ENCODE measurements at places on chromosomes 4 and X.

- DNase-seq, result no peak
These were observed 25.2 kb downstream of the ARX start for GRCh38 chrX:24990535-24990934.

DNA sequence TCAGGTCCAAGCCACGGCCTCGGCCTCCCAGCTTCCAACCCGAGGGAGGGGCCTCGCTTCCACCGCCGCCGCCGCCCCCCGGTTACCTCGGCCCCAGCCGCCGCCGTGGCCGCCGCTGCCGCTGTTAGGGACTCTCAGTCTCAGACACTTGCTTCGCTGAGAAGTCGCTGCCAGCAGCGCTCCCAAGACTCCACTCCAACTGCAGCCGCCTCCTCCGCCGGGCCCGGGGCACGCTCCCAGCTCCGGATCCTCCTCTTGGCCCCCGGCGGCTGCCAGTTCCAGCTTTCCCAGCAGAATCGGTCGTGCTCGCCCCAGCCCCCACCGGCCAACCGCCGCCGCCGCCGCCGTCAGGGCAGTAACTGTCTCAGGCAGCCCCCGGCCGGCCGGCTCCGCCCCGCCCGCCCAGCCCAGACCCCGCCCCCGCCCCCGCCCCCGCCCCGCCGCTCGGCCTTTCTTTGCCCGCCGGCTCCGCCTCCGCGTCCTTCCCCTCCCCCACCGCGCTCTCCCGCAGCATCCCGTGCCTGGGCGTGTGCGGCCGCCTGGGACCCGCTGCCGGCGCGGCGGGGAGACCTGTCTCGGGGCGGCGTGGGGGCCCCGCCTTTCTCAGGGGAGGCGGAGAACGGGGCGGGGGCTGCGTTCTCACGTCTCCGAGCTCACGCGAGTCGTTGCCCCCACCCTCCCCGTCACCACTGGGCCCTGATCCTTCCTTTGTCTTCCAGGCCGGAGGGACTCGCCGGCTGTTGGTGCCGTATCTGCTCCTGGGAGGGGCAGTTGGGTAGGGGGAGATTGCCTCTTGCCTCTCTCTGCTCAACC, at the start of gene ANKRD50:
Gene ANKRD50 (minus strand): TSS at position 361 of the 813 bp plus-strand sequence. CDS start 2,221 bp downstream, outside the sequence.
- DNase-seq, result peak; percentile 46

DNA sequence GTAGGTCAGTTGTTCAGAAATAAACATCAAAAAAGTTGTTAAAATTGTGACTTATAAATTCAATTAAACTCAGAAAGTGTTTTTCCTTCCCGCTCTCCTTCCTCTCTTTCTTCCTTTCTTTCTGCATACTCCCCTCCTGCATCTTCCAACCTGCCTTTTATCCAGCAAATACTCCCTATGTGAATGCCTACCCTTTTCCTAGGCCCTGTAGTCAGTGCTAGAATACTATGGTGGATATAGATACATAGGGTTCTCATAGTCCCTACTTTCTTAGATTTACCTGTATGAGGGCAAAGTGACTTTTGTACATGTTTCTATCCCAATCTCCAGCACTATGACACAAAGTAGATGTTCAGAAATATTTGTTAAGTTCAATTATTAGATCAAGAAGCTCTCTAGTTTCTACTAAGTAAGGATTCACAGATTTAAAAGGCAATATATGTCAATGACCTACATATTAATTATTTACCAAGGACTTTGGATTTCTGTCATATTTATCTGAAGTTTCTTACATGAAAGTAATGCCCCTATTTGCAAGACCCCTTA, 732 bp downstream of the SULT1E1 start:
- DNase-seq, result no peak

- DNase-seq, result no peak
These were observed 25.9 kb downstream of the ZNF721 start for GRCh38 chr4:472881-473569.

GRCh38 chrX:72475338-72475737, 97.3 kb downstream of the HDAC8 start:
- DNase-seq, result no peak

- no peak for DNase-seq
These were observed 17.2 kb downstream of the BTK start for GRCh38 chrX:101368800-101369199.

GRCh38 chr4:87103691-87104187, 116.7 kb downstream of the KLHL8 start:
- no peak for DNase-seq

GRCh38 chr4:56633486-56633885, 47.6 kb downstream of the HOPX start:
- no peak for DNase-seq

DNA sequence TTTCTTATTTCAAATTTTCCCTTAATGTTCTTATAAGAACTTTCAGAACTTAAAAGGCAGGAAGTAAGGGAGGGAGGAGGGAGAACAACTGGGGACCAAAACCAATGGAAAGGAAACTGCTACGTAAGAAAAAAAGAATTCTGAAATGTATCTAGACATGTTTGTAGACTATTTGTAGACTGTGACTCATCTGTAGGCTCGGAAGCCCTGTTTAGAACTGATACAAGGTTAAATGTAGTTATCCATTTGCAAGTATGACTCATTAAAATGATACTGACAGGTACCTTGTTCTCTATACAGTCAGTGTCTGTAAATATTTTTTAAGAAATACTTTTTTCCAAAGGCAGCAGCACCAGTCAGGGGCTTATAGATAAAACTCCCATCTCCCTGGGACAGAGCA, 202.0 kb downstream of the DHX15 start:
- no peak for DNase-seq

- DNase-seq, result no peak
These were observed 1480.3 kb downstream of the C4orf33 start for GRCh38 chr4:130576218-130576617.

GRCh38 chr4:128871948-128872347, 62.4 kb downstream of the JADE1 start:
- DNase-seq, result no peak

GRCh38 chr4:15771216-15772058, 6.7 kb upstream of the CD38 start:
- DNase-seq, result no peak

DNA sequence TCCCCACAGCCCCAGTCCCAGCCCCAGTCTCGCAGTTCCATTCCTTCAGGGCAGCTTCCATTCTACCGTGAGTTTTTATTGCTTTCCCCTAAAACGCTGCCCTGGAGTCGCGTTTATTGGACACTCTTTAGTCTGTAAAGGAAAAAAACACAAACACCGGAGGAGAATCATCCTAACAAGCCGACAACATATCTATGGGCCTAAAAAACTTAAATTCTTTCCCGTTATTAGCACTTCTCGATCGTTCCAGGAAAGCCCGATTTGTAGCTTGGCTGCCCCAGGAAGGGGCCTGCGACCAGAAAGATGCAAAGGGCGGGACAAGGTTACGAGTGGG, 178.5 kb downstream of the CBR4 start:
- no peak for DNase-seq

- DNase-seq, result no peak
These were observed 17.5 kb downstream of the RBBP7 start for GRCh38 chrX:16852617-16853179.

- no peak for DNase-seq
These were observed 1.9 kb downstream of the GASK1B start for GRCh38 chr4:158170691-158171561.

- DNase-seq, result no peak
These were observed 47.3 kb downstream of the SETD7 start for GRCh38 chr4:139508581-139509237.

- no peak for DNase-seq
These were observed 867 bp downstream of the TIFA start for GRCh38 chr4:112284662-112285411.

DNA sequence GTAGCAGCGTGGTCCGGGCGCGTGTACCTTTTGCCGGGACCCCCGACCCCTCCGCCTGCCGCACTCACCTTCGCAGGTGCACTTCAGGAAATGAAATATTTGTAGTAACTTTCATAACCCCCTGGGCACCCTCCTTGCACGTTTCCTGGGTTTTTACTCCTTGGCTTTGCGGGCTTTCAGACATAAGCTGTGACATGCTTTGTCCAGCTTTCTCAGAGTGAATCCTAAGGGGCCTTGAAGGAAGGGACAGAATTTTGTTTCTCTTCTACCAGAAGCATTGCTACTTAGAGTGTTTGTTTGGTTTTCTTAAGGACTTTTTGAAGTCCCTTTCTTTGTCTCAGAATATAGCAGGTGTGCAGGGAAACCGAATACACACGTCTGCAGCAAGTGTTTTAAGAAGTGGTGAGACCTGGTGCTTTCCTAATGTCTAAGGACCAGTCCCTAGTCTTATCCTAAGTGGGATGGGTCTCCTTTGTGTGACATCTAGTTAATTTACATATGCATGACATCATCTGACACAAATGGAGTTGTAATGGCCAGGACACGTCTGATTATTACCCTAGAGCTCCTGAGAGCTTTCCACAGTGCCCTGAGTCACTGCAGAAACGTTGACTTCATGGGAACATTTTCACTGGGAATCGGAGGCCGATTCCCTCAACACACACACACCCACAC, 1.3 kb downstream of the FAM149A start:
- no peak for DNase-seq

DNA sequence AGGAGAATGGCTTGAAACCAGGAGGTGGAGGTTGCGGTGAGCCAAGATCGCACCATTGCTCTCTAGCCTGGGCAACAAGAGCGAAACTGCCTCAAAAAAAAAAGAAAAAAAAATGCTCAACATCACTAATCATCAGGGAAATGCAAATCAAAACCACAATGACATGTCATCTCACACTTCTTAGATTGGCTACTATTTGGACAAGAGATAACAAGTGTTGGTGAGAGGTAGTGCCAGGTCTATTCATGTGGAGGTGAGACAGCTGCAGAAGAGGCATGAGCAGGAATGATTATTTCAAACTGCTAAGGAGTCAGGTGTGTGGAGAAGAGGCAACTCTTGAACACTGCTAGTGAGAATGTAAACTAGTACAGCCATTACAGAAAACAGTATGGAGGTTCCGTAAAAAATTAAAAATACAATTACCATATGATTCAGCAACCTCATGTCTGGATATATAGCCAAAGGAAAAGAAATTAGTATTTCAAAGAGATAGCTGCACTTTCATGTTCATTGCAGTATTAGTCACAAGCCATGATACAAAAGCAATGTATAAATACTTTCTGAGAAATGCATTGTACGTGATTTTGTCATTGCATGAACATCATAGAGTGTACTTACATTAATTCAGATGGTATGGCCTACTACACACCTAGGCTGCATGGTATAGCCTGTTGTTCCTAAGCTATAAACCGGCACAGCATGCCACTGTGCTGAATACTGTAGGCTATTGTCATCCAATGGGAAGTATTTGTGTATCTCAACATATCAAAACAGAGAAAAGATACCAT, 75.3 kb downstream of the TMEM144 start:
- no peak for DNase-seq

GRCh38 chrX:17414839-17415238, 39.8 kb downstream of the NHS start:
- DNase-seq, result no peak

GRCh38 chr4:663438-664428, 10.3 kb downstream of the ATP5ME start:
- DNase-seq, result peak; percentile 65

DNA sequence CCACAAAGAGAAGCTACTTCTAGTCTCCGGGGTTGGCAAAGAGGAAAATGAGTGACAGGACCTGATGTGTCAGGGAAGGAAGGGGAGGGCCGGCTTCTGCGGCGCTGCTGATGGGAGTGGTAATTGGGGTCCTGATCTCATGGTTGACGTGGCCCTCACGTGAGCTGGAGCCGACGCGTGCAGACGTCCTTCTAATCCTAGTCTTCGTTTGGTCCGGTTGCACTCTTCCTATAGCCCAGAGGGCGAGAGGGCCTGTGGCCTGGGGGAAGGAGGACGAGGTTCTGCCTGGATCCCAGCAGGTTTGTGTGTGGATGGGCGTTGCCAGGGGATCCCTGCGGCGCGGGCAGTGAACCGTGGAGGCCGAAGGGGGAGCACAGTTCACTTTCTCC, at the start of gene ARMCX1:
Gene ARMCX1 (plus strand): TSS at position 186 of the 389 bp plus-strand sequence. CDS start 2,384 bp downstream, outside the sequence.
- no peak for DNase-seq

DNA sequence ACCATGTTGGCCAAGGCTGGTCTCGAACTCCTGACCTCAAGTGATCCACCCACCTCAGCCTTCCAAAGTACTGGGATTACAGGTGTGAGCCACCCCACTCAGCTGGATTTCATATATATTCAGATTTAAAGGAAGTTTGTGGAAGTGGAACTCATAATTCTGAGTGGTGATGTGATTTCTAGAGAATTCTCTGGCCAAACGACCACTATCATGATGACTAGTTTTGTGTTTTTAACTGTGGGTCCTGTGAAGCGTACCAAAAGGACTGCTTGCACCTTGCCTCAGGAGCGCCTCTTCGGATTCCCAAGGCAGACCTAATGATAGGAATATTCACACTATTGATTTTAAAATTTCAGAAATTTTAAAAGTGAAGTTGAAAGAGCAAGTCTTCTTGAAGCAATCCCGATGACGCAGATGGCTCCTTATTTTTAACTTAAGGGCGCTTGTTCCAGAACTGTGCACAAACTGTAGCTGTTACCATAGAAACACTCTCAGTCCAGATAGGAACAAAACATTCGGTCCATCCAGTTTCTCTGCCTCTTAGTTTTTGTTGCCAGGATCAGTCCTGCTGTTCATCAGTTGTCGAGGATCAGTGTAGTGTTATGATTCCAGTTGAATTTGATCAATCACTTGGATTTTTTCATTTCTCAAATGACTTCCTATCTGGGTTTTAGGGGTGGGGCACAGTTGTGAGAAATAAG, 51.7 kb upstream of the CLCN4 start:
- DNase-seq, result no peak

DNA sequence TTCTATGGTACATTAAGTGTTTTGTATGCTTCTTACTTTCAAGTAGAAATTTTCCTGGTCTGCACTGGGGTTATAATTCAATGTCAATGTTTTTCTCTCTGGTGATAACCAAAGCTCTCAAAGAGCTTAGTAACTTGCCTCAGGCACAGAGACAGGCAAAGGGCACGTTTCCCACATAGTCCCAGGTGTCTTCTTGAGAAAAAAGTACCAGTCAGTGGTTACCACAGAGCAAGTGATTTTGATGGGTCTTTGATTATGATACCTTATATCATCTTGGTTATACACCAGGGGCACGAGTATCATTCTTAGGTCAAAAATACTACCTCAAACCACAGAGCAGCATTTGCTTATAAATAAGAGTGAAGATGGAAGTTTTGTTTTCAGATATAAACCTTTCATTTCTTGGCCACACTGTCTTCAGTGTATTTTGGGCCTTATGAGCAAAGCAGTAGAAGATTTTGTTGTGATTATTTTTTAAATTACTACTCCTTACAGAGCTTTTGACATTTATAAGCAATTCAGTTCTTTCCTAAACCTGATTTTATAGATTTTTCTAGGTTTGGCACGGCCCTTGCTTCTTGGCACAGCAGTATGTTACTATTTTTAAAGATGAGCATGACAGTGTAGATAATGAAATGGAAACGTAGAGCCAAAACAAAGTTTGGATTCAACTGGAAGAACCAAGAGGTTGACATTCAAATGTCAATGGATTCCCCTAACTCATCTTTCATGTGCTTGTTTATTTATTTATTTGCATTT, 85.3 kb upstream of the TLL1 start:
- no peak for DNase-seq

GRCh38 chr4:13640149-13640940, 12.8 kb upstream of the BOD1L1 start:
- no peak for DNase-seq

DNA sequence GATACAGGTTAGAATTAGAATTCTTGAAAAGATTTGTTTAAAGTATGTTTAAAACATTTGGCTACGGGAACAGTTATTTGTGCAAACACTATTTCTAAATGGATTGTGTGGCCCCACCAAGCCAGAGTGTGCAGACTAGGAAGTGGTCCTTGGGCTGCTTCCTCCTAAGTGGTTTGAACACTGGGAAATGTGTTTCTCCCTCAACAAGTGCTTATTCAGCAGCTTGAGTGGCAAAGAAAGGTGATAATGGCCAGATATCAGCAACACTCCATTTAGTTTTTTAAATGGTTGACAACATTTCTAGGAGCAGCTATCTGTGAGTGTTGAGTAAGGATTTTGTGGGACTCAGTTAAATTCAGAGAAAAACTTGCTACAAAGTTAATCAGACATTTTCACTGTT, 141.4 kb upstream of the LNX1 start:
- DNase-seq, result no peak
